ENCODE measurements at places on chromosomes 11 and 22. TPM values are rescaled to one million over a fixed set of nuclear protein-coding genes. Genes with fewer than 3 reads are reported as not detected.
A peak's percentile ranks its signal among the peaks of the same experiment; 100 is the strongest.

DNA sequence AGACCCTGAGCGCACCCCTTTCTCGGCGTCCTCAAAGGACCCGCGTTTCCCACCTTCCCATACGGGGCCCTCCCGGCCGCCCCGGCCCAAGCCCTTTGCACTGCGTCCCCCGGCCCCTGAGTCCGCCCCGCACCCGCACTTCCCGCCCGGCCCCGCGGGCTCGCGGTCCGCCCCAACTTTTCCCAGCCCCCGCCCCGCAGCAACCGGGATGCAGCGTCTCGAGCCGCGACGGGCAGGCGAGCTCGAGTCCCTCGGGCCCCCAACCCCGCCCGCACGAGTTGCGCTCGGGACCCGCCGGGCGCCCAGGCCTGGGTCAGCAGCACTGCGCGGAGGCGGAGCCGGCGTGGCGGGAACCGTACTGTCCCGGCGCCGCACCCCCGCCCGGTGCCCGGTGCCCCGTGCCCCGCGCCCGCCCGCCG lies 371 bp downstream of the SMCO4 start:
- peak; percentile 23 for DNase-seq

DNA sequence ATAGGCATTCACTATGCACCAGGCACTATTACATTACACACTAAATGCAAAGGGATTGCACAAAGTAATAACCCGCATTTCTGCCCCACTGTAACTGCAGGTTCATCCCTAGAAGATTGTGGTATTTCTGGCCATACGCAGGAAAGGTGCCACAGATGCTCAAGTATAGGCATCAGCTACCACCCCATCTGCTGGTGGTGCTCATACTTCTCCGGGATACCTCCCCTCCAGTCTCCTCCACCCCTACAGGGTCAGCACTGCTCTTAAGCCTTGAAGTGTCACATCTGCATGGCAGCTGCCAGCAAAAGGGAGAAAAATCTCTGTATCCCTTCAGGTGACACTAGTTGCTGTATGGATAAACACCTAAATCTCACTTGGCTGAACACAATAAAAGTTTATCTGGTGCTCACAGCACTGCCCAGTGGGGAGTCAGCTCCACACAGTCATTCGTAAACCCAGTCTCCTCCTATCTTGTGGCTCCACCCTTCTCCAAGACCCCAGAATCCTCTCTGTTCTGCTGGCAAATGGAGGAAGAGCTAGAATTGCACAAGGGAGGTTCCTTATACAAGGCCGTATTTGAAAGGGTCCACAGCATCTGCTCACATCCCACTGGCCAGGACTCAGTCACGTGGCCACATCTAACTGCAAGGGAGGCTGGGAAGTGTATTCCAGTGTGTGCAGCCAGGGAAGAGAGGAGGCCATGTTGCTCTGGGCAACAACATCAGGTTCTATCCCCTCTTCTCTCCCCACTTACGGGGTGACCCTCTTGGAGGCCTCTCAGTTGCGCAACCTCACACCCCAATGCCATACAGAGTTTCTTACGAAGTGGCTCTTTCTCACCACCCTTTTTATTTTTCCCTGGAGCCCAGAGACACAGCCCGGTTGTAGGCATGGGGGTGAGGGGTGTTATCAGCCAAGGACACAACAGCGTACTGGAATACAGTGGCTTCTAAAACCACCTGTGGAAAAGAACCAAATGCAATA lies 114.7 kb downstream of the BUD13 start:
- DNase-seq, result peak; percentile 20

- DNase-seq, result no peak
Measured at GRCh38 chr11:54930930-54931329, 224.3 kb downstream of the OR4A5 start.

Gene OR8D2
- total RNA-seq, result not detected

DNA sequence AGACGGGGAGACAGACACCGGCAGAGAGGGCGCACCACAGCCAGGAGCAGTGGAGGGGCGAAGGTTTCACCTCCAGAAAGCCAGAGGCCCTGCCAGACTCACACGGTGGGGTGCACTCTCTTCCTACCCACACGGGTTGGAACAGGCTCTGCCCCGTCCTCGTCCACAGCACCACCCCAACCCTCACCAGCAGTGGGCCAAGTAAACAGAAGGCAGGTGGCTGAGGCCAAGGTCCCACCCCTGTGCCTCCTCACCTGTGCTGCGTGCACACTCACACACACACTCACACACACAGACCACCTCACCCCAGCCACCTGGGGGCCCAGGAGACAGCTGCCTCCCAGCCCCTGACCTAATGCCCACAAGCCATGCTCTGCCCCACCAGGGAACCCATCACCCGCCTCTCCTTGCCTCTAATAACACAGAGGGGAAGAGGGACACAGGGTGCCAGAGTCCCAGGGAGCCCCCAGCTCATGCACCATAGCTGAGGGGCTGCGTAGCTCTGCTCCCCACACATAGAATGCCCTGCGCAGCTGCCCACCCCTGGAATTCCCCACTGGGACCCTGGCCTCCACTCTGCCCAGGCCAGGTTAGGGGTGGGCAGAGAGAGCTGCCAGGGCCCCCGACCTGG lies 3.1 kb downstream of the CYB5R3 start:
- no peak for DNase-seq

DNA sequence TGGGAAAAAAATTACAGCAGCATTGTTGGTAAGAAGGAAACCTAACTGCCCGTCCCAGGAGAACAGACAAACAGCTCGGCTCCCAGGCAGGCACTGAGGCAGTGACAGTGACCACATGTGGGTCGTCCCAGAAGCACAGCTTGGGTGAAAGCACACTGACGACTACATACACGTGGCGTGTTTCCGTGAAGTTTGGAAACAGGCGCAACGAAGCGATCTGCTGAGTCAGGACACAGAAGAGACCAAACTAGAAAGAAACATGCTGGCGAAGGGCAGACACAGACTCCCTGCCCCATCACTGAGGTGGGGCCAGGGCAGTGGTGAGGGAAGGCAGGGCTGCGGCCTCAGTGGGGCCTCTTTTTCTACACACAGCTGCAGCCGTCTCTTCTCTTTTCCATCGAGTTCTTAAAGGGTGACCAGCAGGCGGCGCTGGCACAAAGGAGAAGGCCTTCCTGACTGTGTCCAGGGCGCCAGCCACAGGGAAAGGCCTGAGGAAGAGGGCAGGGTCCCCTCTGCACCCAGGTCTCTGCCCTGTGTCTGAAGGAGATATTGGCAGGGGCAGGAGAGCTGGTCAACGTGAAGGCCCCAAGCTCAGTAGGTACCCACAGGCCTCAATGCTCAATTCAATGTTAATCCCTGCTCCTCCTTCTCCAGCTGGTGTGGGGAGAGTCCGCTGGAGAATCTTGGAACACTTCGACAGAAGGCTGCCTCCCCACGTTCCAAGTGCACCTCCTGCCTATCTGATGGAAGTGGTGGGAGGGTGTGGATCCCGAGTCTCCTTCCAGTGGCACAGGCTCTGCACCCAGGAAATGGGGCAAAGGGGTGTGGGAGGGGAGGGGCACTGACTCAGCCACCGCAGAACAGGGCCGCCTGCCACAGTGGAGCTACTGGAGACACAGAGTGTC lies 19.9 kb downstream of the CARS1 start:
- peak; percentile 66 for DNase-seq

DNA sequence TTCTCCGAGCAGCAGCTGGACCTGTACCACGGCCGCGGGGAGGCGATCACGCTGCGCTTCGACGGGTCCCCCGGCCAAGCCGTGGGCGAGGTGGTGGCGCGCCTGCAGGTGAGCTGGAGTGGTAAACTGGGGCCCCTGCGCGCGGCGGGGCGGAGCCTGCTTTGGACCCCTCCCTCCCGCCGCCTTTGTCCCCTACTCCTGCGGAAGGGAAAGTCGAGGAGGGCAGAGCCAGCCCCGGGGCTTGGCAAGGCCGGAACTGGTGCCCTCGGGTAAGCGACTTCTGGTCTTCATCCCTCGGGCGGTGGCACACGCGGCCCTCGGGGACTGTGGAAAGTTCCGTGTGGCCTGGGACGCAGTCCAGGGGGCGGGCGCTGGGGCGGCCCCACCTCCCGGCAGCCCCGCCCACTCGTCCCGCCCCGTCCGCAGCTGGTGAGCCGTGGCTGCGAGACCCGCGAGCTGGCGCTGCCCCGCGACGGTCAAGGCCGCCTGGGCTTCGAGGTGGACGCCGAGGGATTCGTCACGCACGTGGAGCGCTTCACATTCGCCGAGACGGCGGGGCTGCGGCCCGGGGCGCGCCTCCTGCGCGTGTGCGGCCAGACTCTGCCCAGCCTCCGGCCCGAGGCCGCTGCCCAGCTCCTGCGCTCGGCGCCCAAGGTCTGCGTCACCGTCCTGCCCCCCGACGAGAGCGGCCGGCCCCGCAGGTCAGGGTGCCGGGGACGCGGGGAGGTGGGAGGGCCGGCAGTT lies 9.2 kb downstream of the SIPA1 start:
- no peak for DNase-seq

Data from M059J (cell line).